ENCODE measurements at places on chromosomes 2 and 18.

- no peak for DNase-seq
These were observed 63.5 kb upstream of the FN1 start for GRCh38 chr2:215499331-215499730.

DNA sequence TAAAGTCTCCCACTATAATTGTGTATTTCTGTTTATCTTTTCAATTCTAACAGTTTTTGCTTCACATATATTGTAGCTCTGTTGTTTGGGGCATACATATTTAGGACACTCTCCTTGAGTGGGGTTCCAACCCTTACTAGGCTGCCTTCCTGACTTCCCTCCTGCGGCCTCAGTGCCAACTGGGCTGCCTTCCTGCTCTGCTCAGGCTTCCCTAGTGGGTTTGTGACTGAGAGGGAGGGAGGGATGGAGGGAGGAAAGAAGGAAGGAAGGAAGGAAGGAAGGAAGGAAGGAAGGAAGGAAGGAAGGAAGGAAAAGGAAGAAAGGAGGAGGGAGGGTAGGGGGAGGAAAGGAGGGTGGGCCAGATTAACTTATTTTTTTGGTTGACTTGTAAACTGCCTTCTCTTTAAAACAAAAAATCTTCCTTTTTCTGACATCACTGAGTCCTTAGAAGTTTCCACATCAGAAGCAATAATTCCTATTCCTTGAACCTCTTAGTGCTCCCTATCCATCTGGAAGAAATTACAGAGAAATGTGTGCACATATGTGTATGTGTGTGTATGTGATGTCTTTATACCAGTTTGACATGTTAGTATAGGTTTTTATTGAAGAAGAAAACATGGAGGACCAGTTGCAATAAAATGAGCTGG, 145.4 kb upstream of the PGAP1 start:
- DNase-seq = no peak

DNA sequence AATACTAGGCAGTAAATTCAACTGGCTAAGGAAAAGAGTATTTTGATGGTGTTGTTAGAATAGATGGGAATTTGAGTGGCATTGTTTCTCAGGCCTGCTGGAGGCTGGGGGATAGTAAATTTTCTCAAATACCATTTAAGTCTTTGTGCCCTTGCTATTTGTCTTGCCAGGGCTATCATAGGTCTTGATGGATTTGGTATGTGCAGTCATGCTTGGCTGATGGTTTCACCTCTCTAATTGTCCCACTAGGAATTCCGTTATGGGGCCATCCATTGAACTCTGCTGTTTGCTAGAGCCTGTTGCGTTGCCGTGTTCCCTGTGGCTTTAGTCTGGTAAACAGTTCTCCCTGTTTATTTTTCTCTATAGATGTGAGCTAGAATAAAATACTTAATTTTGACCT, 438.1 kb upstream of the FAM98A start:
- no peak for DNase-seq

GRCh38 chr18:47585136-47585535, 333.7 kb upstream of the SKOR2 start:
- no peak for DNase-seq

- DNase-seq = no peak
These were observed 896.1 kb downstream of the NRXN1 start for GRCh38 chr2:50135821-50136220.

DNA sequence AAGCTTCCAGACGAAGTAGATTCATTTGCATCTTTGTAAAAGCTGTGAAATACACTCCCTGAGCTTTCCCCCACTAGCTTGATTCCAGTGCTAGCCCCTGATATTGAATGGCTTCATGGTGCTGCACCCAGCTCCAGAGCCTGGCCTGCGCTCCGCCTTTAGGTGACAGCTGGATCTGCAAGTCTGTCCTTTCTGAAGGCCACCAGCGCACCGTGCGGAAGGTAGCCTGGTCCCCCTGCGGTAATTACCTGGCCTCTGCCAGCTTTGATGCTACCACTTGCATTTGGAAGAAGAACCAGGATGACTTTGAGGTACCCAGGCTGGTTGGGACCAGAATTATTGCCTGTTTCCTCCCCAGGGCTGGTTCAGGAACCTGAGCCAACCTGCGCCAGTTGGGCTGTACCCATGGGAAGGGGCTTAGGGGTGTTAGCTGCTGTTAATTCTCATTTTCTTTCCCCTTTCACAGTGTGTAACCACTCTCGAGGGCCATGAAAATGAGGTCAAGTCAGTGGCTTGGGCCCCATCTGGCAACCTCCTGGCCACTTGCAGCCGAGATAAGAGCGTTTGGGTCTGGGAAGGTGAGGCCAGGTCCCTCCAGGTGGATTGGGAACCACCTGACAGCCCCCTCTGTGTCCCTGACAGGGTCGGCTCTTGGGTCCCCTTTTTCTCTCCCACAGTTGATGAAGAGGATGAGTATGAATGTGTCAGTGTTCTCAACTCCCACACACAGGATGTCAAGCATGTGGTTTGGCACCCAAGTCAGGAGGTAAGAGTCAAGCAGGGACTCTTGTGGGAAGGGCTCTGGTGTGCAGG, 1.3 kb downstream of the CIAO1 start:
- DNase-seq = peak; percentile 37

DNA sequence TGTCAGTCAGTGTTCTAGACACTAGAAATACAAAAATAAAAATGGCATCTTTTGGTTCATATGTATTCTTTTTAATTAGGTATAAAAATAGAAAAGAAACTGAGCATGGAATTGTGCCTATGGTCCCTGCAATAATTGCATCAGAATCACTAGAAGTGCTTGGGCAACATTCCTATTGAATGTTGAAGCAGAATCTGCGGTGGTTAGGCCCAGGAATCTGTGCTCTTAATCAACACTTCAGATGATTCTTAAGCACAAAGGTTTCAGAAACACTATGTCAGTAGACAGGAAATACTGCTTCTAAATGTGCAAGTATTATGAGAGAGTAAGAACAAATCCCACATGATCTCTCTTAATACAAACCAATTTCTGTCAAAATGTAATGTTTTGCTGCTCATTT, 20.3 kb upstream of the RBBP8 start:
- no peak for DNase-seq

GRCh38 chr2:86224645-86225355, 25.5 kb downstream of the MRPL35 start:
- DNase-seq = peak; percentile 44

GRCh38 chr2:67560771-67561456, 163.8 kb downstream of the ETAA1 start:
- DNase-seq = no peak

GRCh38 chr2:111116011-111116746, 4.5 kb upstream of the BCL2L11 start:
- no peak for DNase-seq

- no peak for DNase-seq
These were observed 254.3 kb downstream of the LRRTM1 start for GRCh38 chr2:80050246-80050645.

DNA sequence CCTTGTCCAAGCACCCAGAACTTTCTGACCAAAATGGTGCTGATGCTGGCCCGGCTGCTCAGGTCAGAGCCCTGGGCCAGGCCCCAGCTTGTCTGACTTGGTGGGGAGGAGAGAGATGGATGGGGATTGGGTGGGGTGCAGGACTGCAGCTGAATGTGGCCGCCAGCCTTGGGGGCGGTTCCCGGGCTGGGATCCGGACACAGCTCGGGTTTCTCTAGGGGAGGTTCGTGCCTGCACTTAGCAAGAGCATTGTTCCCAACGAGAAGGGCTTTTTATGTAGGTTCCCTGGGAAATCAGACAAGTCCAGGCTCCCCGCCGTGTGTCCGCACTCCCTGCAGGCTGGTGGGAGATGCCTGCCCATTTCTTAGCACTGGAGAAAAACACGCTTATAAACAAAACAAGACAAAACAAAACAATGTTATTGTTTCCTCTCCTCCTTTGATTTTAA, 50.5 kb upstream of the HS6ST1 start:
- no peak for DNase-seq

GRCh38 chr2:955829-956731, 5.4 kb downstream of the SNTG2 start:
- DNase-seq = no peak

DNA sequence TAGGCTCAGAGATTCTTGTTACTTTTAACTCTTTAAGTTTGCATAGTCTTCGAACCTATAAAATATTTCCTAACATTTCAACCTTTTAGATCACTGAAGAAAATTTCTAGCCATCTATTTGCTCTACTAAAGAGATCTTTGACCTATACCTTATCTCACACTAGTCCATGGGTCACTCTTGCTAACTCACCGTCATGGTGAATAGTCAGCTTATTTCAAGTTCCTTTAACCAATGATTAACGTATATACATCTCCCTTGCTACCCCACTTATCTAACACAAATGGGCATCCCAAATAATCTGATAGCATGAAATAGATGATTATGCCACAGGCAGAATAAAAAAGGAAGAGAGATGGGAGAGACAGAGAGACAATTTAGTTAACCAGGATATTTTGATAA, 303.1 kb downstream of the GPD2 start:
- DNase-seq = no peak

DNA sequence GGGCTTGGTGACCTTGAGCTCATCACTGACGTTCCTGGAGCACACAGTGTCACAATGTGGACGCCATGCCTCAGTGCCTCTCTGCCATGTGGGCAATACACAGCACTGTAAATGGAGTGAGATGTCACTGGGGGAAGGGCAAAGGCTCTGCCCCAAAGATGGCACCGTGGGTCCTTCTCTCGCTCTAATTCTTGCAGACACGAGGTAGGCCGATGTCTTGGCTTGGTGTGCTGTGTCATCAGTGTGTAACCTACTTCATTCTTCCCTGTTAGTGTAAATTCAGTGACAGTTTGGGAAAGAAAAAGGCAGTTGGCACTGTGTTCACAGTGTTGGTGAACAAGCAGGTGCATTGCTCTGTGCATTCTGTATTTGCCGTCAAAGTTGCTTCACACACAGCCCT, 309.3 kb upstream of the MYT1L start:
- DNase-seq = no peak

DNA sequence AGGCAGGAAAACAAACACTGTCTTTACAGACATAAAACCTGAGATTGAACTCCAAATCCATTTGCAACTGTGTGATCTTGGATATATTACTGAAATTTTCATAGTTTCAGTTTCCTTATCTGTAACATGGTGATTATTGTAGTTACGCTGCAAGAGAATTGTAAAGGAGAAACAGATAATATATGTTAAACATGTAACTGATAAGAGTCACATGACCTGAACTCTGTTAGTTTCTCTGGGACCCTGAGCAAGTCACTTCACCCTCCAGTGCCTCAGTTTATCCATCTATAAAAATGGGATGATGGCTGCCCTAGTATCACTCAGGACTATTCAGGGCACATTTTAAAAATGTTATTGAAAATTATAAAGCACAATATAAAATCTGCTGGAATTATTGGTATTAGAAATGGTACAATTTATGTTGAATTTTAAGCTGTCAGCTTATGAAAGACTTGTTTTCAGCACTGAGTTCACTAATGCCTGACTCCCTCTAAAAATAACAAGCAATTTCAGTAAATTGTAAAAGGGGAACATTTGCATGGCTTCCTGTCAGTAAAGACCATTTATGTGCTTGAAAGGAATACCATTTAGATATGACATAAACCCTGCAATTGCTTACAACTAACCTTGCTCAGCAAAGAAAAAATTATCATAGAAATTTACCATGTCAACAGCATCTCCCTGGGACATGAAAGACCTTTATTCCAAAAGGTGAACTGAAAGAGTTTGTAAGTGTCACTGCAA, 393.5 kb downstream of the RAD51AP2 start:
- DNase-seq = no peak

DNA sequence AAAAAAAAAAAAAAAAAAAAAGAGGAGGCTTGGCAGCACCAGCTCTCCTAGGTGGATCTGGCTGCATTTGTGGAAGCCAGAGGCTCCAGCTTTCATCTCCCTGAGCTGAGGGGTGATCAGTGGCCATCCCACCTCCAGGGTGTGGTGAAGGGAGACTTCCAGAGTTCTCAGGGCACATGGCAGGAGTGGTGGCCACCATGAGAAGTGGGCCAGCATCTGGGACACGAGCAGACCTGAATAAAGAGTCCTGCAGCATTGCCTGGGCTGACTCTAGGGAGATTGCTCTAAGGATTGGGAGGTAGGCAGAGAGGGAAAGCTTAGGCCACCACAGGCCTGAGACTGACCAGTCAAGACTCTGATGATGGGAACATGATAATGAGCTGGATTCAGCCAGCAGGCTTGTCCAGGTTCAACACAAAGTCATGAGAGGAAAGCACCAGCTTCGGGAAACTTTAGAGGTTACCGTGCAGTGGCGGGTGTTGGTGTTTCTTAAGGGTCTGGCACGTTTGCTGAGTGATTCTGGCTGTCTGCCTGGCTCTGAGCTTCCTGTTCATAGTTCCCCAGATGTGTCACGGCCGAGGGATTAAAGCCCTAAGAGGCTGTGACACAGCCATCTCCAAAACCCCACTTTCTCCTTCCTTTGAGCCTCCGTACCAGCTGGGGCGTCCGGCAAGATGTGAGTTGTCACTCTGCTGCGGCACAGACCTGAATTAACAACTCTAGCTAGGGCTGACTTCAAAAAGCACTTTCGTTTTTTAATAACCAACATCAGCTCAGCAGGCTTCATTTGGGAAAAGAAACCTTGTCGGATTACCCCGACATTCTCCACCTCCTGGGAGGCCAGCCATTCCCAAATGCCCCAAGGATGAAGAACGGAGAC, 38.3 kb upstream of the IL1R1 start:
- no peak for DNase-seq

DNA sequence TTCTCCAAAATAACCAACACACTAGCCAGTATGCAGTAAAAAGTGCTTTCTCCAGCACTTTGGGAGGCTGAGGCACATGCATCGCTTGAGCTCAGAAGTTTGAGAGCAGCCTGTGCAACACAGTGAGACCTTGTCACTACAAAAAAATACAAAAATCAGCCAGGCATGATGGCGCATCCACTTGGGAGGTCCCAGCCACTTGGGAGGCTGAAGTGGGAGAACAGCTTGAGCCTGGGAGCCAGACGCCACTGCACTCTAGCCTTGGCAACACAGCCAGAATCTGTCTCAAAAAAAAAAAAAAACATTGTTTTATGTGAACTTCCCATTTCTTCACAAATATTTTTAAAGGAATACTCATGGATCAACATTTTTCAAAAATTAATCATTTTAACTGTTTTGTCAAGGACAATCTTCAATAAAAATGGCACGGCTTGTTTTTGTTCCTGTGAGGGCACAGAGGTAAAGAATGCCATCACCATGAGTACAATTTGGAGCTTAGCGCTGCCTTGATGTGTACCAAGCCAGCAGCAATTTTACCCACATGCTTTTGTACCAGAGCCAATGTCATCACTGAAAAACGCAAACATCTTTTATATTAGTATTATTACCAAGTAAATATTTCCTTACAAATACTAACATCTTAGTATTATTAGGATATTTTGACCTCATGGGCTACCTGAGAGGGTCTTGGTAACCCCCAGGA, 26.7 kb downstream of the RAB1A start:
- DNase-seq = no peak

- DNase-seq = no peak
These were observed 30.0 kb upstream of the KLHL14 start for GRCh38 chr18:32802591-32803451.

GRCh38 chr18:32237049-32237448, 47.2 kb downstream of the MEP1B start:
- DNase-seq = no peak

Measured in hepatic stellate cell (primary cell).